Astrocyte of the cerebellum (primary cell): ENCODE measurements at places on chromosomes 2 and 18.

GRCh38 chr2:227862741-227863588 is 8.5 kb upstream of the DAW1 start:
- DNase-seq: no peak

- no peak for DNase-seq
These were observed 169.4 kb downstream of the EIPR1 start for GRCh38 chr2:3208179-3208578.

DNA sequence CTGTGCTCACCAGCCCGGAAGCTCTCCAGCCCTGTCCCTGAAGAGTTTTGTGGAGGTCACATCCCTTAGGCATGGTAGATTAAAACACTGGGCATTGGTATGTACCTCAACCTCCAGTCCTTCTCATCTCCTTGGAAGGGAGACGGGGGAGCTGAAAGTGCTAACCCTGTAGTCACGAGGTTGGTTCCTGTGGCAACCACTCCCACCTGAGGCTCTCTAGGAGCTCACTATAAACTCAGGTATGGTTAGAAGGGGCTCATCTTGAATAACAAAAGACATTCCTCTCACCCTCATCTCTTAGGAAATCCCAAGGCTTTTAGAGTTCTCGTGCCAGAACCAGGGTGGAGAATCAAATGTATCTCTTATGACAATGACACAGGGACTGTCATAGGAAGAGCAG is 43.0 kb upstream of the MGAT4A start:
- DNase-seq: no peak

- no peak for DNase-seq
These were observed 45.6 kb upstream of the SLC1A4 start for GRCh38 chr2:64943387-64944150.

GRCh38 chr2:68251855-68252399 is 405 bp downstream of the PPP3R1 start:
- DNase-seq: no peak

DNA sequence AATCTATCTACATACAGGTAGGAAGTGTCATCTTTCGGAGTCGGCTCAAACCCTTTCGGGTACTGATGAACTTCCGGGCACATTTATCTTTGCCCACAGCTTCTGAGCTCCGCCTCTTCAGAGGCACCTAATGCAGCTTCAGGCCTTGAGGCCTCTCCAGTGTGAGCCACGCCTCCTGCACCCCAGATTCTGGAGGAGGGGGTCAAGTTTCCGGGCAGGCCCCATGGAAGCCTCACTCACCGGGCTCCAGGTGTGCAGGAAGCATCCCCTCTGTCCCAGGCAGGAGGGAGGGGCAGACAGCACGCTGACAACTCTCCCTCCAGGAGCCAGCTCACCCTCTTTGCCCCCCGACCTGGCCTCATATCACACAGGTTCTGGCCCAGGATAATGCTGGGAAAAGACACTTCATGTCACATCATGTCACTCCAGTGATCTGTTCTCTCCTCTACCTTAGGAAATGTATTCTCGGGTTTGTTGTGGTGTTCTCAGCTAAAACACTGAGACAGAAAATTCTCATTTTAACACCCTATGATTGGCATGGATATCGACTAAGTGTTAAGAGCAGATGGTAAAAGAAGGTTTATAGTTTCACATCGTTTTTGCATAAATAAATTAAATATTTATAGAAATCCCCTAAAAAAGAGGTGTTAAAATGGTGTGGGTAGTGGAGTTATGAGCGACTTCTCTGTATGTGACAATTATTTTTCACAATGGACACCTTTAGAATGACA is 46.2 kb upstream of the COPS8 start:
- DNase-seq: no peak

DNA sequence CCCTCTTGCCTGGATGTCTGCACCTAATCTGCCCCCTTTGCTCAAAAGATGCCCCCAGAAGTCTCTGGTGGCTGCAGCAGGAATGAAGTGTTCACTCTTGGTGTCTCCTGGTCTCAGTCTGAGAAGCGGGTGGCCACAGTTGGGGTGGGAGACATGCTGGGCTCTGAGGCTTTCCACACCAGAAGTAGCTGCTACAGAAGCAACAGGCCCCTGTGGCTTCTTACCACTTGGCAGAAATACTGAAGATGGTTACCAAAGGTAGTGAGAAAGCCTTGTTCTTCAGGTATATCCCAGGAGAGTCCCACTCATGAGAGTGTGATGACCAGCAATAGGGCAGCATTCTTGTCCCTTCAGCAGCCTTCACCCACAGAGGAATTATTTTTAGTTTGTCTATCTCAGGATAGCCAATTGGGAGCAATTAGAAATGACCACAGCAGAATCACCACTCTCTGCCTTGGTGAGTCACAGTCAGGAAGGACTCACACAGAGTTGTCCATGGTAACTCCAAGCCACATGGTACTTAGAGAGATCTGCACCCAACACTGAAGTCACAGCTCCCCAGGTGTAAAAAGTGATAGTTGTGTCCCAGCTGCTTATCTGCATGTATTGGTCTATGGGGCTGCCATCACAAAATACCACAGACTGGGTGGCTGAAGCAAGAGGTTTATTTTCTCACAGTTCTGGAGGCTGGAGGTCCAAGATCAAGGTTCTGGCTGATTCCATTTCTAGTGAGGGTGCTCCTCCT is 169.8 kb upstream of the ID2 start:
- DNase-seq: peak; percentile 42

- DNase-seq: no peak
These were observed 69.6 kb downstream of the ETAA1 start for GRCh38 chr2:67466734-67467133.

- no peak for DNase-seq
These were observed 376.6 kb downstream of the HRH4 start for GRCh38 chr18:24837066-24837465.

DNA sequence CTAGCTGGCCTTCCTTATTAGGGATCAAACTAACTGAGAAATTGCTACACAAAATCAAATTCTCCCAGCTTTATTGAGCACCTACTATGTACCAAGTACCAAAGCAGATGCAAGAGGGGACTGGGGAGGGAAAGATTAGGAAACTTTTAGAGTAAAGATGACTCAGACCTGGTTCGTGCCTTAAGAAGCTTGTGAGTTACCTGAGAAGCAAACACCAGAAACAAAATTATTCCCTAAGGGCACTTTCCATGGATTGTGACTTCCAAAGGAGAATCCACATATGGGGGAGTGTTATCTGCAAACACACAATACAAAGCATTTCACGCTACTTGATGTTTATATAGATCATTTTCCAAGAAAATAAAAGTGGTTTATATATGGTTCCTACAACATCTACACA is 326.9 kb upstream of the HNRNPA3 start:
- no peak for DNase-seq

DNA sequence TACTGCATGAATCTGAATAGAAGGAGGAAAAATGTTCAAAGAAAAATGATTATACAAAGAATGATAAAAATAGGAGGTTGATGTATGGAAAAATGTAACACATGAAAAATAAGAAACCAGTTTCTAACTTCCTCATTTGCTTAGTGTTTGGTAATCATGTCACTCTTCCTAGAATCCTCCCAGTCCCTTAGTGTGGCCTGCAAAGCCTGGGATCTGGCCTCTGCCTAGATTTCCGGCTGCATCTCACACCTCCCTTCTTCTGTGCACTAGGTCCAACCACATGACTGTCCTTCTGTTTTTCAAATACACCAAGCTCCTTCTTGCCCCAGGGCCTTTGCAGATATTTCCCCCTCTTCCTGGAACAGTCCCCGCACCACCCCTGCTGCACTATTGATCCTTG is 76.8 kb upstream of the RBMS1 start:
- no peak for DNase-seq

GRCh38 chr2:121044412-121044811 is 240.6 kb downstream of the TFCP2L1 start:
- no peak for DNase-seq

DNA sequence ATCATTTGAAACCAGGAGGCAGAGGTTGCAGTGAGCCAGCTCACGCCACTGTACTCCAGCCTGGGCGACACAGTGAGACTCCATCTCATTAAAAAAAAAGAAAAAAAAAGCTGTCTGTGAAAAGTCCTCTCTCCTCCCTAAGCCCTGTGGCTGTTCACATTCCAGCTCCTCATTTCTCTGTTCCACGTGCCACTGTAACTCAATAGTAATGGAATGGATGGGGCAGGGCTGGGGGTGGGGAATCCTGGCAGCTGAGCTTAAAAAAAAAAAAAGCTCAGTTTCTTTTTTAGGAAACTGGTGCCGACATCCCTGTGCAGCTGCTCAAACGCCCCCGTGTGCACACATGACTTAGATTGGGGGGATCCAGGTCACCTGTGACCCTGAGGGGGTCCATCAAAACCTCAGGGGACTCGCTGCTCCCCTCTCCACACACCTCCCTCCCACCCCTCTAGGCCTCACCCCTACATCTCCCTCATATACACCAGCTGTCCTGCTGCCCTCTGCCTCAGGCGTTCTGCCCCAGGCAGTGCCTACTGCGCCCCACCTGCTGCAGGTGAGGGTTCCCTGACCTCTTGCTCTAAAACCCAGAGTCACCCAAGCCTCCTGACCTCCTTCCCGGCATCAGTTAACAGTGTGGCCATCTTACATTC is 255.4 kb downstream of the AGAP1 start:
- no peak for DNase-seq

- no peak for DNase-seq
These were observed 438.6 kb downstream of the ZEB2 start for GRCh38 chr2:144081272-144081671.

- DNase-seq: no peak
These were observed 34.8 kb downstream of the DNER start for GRCh38 chr2:229679393-229680125.

GRCh38 chr2:39933196-39933595 is 154.1 kb upstream of the THUMPD2 start:
- DNase-seq: no peak
